ENCODE measurements at places on chromosomes 1 and 21. TPM values are rescaled to one million over a fixed set of nuclear protein-coding genes. Genes with fewer than 3 reads are reported as not detected.

DNA sequence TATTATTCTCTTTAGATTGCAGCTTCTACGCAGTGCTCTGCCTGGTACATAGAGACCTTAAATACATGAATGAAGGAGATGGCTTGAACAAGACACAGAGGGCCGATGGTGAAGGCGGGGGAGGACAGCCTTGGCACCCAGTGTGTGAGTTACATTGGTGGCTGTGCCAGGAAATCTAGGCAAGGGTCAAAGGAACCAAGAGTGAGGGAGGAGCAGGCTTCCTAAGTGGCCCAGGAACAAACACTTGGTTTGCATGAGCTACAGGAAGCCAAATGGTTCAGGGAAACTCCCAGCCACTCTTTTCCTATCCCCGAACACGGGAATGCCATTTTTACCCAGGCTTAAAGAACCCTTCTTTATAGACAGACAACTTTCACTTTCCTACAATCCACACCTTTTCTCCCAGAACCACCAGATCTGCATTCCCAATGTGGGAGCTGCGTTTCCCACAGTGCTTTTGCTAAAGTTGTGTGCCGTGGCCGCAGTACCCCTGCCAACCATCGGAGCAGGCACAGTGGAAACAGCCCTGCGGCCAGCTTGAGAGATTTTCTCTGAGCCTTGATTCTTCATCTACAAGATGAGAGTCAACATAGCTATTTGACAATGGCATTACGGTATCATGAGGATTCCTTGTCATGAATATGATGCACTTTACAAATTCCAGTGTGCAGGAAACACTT, 3.5 kb upstream of the CLEC20A start:
- no peak for DNase-seq

- DNase-seq, result no peak
Measured at GRCh38 chr1:211601982-211602670, 23.2 kb upstream of the SLC30A1 start.

GRCh38 chr1:89356658-89357400, 7.0 kb upstream of the GBP6 start:
- DNase-seq, result peak; percentile 19

DNA sequence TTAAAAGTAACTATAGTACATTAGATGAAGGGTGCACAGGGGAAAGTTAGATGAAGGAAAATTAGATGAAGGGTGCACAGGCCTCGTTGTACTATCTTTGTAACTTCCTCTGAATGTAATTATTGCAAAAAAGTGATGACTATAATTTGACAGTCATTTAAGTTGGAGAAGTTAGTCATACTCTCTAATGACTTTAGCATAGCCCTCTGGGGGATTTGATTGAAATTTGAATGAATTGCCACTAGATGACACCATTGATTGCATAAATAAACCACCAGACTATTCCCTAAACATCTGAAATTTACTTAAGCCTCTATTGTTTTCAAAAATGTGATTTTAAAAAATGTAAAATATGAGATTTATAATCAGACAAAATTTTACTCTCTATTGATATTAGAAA, 102.6 kb downstream of the TPR start:
- DNase-seq, result no peak

DNA sequence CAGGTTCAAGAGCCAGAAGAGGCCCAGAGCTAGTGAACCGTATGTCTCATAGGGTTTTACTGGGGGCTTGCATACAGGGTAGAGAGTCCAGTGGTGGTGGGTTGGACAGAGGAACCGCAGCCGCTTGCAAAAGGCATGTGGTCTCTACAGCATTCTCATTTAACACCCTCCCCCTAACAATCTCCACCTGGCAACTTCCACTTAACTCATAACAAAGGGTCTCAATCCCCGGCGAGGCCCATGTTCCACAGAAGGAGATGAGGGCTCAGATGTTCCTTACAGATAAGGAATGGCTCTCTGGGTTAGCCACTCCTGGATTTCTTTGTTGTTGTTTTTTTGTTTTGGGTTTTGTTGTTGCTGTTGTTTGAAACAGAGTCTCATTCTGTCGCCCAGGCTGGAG, 106.1 kb downstream of the APP start:
- no peak for DNase-seq

DNA sequence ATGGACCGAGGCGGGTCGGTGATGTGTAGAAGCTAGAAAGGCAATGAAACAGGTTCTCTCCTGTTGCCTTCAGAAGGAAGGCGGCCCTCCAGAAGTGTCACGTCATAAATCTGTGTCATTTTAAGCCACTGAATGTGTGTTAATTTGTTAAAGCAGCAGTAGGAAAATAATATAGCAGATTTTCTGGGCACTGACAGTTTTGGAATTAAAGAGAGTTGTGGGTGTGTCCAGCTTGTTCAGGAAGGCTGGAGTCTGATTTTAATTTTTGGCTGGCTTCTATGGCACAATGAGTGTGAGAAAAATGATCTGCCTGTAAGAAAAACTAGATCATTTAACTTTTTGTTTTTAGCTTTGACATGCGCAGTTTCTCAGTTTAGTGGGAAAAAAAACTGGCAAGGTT, 177.3 kb downstream of the EDEM3 start:
- DNase-seq, result no peak

- no peak for DNase-seq
Measured at GRCh38 chr1:84278905-84279304, 22.6 kb upstream of the SAMD13 start.

DNA sequence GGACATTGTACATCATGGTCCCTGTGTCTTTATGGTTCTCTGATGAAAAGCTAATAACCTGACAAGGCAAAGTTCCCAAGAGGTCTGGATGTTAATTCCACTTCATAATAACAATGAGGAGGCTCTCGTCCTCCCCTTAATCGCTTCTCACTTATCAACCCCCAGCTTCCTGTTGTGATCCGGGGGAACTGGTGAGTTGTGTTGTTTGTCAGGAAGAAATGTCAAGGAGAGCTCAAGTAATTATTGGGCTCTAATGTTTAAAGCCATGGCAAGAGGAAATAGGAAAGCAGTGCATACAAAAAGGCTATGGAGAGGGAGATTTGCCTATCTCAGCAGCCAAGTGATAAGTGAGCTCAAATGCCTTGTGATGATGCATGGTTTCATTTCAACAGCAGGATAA, 42.8 kb upstream of the RASAL2 start:
- DNase-seq, result no peak

DNA sequence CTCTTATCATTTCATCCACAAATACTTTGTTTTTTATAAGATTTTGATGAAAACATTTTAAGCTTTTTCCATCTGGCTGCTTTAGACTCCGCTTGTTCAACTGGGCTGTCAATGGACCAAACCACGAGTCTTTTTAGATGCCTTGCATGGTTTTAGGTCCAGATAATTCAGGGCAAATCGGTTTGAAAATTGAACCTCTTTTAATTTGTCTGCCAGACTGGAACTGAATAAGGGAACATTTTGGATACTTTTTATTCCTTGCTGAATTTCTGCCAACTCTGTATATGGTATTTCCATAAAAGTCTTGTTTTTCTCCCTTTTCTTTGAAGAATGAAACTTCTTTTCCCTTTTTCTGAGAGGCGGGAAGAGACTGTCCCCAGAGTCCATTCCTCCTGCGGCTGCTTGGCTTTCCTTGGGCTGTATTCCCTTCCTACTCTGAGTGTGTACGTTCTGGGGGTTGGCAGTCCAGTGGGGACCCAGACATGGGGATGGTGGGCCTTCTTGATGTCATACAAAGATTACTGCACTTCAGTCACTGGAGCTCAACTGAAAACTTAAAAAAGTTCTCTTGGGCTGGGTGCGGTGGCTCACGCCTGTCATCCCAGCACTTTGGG, 46.5 kb upstream of the CNN3 start:
- no peak for DNase-seq

GRCh38 chr1:241518476-241519307, 863 bp downstream of the FH start:
- DNase-seq, result peak; percentile 23

DNA sequence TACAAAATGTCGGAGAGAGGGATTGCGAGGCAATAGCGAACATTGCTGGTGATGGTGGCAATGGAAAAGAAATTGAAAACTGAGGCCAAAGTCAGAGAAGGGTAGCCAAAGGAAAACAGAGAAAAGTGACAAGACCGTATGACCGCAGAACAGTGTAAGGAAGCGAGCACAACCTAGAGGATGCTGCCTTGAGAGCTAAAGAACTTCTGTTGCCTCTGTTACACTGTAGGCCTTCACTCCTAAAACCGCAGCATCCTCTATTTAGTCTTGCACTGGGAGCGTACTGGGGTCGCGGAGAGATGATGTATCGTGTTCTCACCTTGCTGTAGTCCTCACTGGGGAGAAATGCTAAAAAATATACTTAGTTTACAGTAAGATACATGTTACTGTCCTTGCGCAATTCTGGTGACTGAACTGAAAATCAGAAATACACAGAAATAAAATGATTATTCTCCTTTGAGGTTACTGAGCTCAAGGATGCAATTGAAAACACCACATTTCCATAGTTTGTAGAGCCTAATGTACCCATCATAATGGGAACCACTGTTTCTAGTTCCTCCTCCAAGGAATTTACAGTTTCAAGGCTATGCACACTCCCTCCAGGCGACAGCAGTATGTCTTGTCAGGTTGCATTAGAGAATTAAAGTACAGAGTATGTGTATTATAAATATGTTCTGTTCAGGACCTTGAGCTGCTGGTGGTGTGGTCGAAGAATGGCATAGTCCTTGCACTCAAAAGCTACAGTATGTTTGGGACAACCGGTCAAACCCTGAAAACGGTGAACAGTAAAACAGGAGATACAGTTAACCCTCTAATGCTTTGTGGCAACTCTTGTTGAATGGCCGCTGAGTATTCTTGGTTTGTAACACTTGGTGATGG, 1.3 kb downstream of the NEK7 start:
- peak; percentile 26 for DNase-seq

- no peak for DNase-seq
Measured at GRCh38 chr1:156489166-156489934, 11.2 kb downstream of the MEF2D start.

DNA sequence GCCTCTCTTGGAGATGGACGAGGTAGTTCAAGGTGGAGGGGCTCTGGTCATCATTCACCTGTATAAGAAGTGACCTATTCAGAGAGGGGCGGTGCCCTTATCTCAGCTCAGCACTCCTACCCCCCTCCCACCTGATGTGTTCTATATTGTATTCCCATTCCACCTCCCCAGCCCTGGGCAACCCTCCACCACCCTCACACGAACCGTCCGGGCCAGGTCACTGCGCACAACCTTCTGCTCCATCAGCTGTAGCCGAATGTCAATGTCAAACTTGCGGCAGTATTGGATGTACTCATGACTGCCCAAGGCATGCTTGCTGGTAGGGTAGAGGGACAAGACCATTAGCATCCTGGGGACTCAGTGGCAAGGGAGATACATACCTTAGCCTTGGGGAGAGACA, 34.3 kb downstream of the PIK3C2B start:
- DNase-seq, result no peak

- DNase-seq, result no peak
Measured at GRCh38 chr1:33332881-33333280, 12.0 kb upstream of the A3GALT2 start.

DNA sequence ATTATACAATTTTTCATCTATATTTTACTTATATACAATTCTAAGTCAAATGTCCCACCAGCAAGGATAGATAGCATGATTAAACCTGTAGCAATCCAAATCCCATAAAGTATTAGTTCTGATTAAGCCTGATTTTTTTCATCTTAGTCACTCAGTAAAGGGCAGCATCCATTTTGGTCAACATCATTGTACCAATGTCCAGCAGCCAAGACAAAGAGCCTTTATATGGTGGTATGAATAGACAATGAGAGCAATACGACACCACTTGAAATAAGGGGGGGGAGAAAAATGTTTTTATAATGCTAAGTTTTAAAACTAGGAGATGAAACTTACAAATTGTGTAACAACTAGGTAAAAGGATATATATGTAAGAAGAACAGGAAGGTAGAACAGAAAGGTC, 7.4 kb downstream of the ZNF644 start:
- DNase-seq, result peak; percentile 71

DNA sequence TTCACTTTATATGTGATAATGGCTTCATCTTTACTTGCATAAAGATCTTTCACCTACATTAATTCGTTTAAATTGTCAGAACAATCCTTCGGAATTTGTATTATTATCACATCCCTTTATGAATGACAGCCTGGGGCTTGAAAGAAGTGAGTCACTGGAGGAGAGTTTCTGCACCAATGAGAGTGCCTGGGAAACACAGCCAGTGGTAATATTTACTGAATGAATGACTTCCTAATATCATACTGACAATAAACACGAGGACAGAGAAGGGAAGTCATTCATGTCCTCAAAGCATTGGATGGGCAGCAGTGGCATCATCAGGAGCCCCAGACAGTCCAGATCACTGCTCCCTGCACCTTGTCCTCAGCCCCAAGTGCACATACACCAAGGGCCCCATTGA, 40.7 kb upstream of the PDE4B start:
- no peak for DNase-seq

DNA sequence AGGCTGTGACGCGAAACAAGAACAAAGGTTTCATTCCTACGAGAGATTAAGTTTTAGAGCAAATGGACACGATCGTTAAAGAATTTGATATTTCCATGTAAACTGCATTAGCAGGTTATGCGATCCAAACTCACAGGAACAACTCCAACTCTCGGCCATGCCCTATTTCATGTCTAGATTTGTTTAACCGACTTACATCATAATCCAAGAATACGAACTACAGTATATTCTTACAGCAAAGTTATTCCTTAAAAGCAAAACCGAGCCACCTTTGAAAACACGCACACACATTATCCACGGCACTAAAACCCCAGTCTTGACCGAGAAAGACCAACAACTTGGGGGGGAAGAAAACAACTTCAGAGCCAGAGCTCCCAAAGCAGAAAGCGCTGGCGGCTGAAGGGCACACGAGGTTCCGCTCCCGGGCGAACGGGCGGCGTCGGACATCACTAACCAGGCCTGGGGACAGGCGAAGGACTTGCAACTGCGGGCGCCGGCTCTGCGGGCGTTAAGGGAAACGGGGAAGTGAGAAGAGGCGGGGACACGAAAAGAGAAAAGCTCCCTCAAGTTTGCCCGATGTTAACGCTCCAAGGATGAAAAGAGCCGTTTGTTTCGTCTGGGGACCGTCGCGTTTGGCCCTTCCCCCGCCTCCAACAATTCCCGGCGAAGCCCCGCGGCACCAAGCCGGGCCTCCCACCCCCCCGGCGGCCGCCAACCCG, 690 bp downstream of the B3GALNT2 start:
- peak; percentile 45 for DNase-seq

The SLC19A2 gene
- 7.1 TPM for total RNA-seq

The LORICRIN gene
- not detected for total RNA-seq

The CNTN2 gene
- total RNA-seq, result not detected

The MEX3A gene
- total RNA-seq, result 3.4 TPM

The EDARADD gene
- total RNA-seq, result 3.7 TPM

The APOBEC4 gene
- not detected for total RNA-seq

The TP53BP2 gene
- 19.5 TPM for total RNA-seq

The BRDT gene
- total RNA-seq, result not detected
